Skin of body (tissue), 3 donors: ENCODE measurements at places on chromosomes 6 and 20. TPM values are rescaled to one million over a fixed set of nuclear protein-coding genes. Genes with fewer than 3 reads are reported as not detected.
A peak's percentile ranks its signal among the peaks of the same experiment; 100 is the strongest.

MLN gene
- not detected for total RNA-seq

GSTA2 gene
- not detected for total RNA-seq

CBLN4 gene
- total RNA-seq, result 0.10 TPM

TNFRSF21 gene
- 6.7 TPM for total RNA-seq

EDN1 gene
- 6.3 TPM for total RNA-seq

DNA sequence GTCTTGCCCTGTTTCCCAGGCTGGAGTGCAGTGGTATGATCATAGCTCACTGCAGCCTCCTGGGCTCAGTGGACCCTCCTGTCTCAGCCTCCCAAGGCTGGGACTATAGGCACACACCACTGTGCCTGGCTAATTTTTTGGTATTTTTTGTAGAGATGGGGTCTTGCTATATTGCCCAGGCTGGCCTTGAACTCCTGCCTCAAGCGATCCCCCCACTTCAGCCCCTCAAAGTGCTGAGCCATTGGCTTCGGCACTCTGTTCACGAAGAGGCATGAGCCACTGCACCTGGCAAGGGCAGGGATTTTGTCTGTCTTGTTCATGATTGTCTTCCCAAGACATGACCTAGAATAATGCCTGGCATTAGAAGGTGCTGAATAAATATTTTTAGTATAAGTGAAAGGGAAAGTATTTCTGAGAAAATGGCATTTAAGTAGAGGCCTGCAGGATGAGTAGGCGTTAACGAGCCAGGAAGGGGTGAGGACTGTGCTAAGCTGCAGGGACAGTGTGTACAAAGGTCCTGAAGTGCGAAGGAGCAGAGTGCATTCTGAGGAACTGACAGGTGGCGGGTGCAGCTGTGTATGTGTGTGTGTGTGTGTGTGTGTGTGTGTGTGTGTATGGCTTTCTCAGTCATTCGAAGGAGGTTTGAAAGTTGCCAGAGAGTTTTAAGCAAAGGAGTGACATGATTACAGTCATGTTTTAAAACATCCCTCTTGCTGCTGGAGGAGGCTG, 43.0 kb downstream of the VEGFA start:
- no peak for DNase-seq

GRCh38 chr20:40477805-40478204, 211.2 kb downstream of the MAFB start:
- no peak for DNase-seq

- DNase-seq, result no peak
These were observed 3.2 kb downstream of the CEP162 start for GRCh38 chr6:84224251-84224650.

GRCh38 chr6:154058963-154059680, 20.1 kb downstream of the OPRM1 start:
- no peak for DNase-seq

DNA sequence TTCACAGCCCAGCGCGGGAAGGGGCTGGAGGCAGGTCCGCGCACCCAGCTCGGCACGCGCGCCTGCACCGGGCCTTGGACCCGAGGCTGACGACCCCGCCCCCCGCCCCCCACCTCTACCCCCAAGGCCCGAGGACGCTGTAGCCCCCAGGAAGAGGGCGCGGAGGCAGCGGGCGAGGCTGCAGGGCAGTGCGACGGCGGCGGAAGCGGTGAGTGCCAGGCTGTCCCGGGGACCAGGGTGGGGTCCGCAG, 1.2 kb downstream of the LIME1 start:
- DNase-seq, result no peak

DNA sequence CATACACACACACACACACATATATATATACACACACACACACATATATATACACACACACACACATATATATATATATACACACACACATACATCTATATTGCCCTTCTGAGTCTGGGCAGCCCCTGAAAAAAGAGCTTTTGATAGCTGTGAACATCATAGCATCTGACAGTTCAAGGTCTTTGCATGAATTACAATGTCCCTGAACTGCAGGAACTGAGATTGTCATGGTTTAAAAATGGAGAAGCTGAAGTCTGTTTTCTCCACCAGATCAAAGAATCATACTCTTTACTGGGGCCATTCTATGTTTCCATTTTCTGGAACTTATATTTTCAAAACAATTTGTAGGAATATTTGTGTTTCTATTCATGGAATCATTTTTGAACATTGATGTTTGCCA, 189.8 kb downstream of the ZDHHC14 start:
- DNase-seq, result no peak

DNA sequence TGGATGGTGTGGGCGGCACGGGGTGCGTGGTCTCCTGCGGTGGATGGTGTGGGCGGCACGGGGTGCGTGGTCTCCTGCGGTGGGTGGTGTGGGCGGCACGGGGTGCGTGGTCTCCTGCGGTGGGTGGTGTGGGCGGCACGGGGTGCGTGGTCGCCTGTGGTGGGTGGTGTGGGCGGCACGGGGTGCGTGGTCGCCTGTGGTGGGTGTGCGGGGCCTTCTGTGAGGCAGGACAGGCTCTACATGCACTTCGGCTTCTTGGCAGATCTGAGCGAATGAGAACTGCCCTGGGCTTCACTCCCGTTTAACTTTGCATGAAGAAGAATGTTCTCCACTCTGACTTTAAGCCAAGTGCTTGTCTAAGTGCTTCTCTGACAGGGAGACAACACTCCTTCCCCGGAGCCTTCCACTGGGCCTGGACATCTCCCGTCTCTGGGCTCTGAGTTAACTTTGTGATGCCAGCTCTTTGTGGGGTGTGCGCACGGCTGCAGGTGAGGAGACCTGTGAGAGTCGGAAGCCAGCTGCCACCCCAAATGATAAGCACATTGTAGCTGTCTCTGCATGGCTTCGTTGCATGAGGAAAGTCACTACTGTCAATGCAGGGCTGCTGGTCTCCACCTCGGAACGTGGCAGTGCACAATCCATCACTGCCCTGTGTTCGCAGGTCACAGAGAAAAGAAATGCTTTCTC, 244.8 kb downstream of the DLL1 start:
- no peak for DNase-seq

- peak; percentile 6 for DNase-seq
These were observed 21.9 kb upstream of the CHMP4B start for GRCh38 chr20:33789109-33789857.

DNA sequence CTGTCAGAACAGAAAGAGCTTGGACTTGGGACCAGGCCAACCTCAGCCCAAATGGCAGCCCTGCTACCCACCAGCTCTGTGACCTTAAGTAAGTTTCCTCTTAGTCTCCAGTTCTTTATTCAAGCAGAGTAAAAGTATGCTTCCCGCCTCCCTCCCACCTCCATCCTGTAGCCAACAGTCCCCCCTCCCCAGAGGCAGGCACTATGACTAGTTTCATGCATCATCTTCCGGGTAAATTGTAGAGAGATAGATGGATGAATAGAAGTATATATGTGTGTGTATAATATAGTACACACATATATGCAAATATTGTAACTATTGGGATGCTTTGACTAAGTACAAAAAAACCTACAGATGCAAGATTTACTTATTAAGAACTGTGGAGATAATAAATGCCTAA, 39.5 kb upstream of the B4GALT5 start:
- no peak for DNase-seq

DNA sequence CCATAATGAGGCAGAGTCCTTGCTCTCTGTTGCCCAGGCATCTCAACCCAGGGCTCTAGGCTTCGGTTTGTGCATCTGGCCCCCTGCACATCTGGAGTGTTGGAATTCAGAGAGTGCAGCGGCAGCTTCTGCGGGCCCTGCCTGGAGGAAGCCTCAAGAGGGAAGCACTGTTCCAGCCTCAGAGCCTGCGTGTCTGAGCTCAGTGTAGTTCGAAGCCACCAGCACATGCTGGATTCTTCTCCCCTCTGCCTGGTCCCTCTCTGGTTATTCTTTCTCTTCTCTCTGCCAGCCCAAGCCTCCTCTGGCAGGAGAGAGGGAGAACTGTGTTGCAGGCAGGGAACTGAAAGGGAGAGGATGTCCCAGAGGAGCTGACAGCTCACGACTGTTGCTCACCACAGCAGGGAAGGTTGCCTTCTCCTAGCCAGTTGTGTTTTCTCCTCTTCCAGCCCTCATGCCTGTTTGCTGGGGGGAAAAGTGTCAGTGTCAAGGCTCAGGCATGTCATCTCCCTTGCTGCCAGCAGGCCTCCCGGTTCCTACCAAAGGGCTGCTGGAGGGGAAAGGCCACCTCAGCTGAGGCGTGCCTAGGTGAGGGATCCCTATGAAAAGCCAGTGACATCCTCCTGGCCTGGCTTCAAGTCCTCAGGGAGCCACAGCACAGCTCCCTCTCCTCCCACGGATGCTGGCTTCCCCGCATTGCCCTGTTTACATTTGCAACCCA, 126.0 kb upstream of the LRFN2 start:
- peak; percentile 15 for DNase-seq

- DNase-seq, result no peak
These were observed 542.4 kb upstream of the FLRT3 start for GRCh38 chr20:14879839-14880238.
